ENCODE measurements at places on chromosomes 11 and 22.

- DNase-seq, result no peak
Observed at GRCh38 chr11:6209801-6210200, 4.4 kb downstream of the C11orf42 start.

DNA sequence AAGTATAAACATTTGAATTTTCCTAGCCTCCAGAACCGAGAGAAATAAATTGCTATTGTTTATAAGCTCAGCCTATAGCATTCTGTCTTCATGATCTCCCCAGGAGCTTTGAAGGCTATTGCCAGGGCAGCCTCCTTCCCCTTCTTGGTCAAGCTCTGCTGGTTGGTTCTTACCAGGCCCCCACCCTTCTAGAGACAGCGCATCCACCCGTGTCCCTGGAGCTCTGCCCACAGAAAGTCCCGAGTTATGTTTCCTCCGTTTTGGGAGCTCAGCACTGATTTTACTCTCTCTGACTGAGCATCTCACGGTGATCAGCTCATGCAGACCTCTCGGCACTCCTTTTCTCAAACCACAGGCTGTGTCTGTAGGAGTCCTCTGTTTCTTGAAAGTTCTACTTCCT lies 123.8 kb upstream of the SORL1-AS1 start:
- DNase-seq, result no peak

DNA sequence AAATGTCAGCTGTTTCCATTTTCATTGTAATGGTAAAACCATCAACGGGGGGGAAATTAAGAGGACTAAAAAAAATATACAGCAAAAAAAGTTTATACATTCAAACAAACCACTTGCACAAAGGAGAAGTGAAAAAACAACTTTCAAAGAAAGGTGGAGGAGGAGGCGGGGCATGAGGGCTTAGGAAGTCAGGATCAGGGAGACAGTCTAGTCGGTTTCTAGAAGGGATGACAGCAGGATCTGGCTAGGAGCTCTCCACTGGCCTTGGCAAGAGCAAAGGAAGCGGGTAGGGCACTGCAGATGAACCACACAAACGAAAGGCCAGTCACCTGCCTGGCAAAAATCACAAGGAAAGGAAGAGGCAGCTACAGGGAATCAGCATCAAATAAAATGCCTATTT lies 31.0 kb downstream of the NAP1L4 start:
- no peak for DNase-seq

DNA sequence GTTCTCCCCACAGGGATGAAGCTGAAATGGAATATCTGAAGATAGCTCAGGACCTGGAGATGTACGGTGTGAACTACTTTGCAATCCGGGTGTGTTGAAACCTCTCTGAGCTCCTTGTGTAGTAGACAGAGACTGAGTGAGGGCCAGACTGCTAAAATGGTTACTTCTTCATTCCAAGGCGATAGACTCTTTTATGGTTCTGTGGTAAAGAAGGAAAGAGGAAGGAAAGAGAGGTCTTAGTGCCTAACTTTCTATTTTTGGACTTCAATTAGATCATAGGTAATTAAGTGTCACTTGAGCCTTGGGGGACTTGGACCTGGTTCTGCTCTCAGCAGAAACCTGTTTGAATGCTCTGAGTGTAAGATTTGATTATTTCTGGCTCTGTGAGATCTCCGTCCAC lies 54.7 kb downstream of the NF2 start:
- no peak for DNase-seq

DNA sequence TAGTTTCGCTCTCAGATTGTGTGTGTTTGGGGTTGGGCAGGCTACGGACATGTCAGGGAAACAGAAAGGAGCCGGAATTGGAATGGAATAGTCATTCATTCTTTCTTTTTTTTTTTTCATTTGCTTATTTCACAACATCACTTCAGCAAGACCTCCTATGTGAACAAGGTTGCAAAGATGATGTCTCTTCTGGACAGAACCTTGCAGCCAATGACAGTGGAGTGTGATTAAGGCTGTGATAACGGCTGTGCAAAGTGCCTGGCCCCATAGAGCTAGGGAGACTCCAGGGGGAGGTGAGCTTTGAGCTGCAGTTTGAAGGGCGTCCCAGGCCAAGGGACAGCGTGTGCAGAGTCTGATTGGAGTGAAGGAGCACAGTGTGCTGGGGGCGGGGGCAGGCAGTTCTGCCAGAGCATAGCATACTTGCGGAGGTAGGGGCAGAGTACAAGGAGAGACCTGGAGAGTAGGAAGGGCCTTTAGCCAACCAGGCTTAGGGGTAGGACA lies 3.4 kb downstream of the TIGD3 start:
- no peak for DNase-seq

DNA sequence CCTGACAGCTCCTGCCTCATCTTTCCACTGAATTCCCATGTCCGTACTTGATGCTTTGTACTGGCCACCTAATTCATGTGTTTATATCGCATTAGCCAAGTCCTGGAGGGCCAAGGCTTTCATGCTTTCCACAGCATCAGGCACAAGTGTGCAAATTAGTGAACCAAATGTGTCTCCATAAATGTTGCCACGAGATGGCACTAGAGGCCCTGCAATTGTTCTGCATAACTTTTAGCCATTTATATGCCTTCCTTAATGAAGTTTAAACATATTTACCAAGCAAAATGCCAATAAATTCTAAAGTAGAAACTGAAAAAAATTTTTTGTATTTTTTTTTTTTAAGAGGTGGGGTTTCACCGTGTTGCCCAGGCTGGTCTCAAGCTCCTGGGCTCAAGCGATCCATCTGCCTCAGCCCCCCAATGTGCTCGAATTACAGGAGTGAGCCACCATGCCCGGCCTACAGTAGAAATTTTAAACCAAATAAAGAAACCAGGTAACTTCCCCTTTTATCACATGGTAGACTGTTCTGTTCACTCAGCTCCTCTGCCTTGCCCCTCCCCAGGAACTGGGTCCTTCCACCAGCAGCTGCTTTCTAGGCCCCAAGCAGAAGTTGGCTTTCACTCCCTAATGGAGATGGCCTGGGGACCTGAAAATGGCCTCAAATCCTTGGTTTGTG lies 20.8 kb upstream of the IL18BP start:
- DNase-seq, result peak; percentile 12
